ENCODE measurements at places on chromosomes 1 and 21. TPM values are rescaled to one million over a fixed set of nuclear protein-coding genes. Genes with fewer than 3 reads are reported as not detected.

DYNLT5 gene
- not detected for polyA plus RNA-seq

VAV3 gene
- 9.1 TPM for polyA plus RNA-seq

OR10Z1 gene
- not detected for polyA plus RNA-seq

GBP7 gene
- not detected for polyA plus RNA-seq

ATP1A4 gene
- not detected for polyA plus RNA-seq

PHGDH gene
- polyA plus RNA-seq, result 65.6 TPM

DCDC2B gene
- not detected for polyA plus RNA-seq

AQP10 gene
- polyA plus RNA-seq, result not detected
